ENCODE measurements at places on chromosomes 7 and 10.

- DNase-seq = no peak
These were observed 59.9 kb upstream of the AQP1 start for GRCh38 chr7:30851651-30852307.

GRCh38 chr10:105969884-105970377 is 1194.6 kb downstream of the SORCS1 start:
- no peak for DNase-seq

- no peak for DNase-seq
These were observed 18.1 kb downstream of the SHH start for GRCh38 chr7:155794196-155794595.

DNA sequence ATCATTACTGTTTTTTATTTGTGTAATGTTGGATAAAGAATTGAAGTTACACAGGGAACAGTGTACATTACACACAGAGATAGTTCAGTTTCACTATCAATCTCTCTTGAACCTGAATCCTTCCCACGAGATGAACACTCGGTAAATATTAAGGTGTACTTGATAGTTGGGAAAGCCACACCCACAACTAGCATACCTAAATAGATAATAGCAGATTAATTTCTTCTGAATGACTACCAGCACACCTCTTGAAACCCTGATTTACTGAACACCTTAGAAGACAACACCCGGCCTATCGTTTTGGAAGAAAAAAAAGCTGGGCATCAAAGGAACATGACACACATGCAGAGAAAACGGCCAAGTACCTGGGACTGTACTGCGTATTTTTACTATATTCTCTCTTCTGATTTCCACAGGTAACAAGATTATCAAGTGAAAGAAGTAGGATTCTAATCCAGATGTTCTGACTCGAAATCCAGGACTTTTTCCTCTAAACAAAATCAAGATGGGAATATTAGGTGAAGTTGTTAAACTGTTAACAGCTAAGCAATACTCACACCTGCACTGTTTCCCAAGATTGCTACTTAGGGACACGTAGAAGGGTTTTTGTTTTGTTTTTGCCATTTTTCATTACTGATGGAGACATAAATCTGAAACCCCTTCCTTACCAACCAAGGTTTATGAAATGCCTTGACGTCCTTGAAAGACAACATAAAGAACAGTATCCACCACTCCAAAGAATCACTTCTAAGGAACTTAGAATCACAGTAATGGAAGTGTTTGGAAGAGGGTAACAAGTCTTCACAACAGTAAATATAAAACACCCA is 1.0 kb downstream of the CCDC186 start:
- peak; percentile 55 for DNase-seq

- DNase-seq = no peak
These were observed 18.2 kb downstream of the CCDC6 start for GRCh38 chr10:59887972-59888640.

DNA sequence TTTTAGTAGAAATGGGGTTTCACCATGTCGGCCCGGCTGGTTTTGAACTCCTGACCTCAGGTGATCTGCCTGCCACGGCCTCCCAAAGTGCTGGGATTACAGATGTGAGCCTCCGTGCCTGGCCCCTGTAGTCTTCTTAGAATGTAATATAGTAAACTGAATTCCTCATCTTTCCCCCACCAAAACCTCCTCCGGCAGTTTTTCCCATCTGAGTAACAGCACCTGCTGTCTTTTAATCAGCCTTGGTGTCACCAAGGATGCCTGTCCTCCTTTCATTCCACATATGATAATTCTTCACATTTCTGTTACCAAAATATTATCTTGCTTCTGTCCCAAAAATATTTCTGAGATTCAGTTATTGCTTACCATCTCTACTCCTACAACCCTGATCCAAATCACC is 80.2 kb downstream of the ZEB1 start:
- DNase-seq = no peak

- no peak for DNase-seq
These were observed 85.9 kb upstream of the TRIM24 start for GRCh38 chr7:138374119-138374693.

DNA sequence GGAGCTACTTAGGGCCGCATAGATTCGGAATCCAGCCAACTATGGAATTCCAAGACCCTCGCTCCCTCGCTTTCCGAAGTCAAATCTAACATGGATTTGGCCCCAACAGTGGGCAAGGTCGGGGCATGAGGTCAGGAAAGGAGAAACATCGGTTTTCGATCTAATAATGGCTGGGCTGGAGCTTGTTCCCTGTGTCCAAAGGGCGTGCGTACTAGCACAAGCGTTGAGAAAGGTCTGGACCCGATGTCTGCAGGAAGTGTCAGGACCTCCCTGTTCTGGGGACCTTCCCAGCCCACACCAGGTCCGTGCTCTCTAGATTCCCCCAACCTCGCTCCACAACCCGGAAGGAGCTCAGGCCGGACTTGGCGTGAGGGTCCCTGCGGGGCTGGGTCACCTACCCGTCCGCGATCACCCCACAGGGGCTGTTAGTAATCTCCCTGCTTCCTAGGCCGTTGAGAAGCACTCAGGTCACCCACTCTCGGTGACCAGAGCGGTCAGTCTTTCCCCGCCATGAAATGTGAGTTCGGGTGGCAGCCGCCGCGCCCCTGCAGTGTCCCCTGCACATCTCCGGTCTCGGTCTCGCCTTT is 4.8 kb downstream of the FEZF1 start:
- DNase-seq = no peak

DNA sequence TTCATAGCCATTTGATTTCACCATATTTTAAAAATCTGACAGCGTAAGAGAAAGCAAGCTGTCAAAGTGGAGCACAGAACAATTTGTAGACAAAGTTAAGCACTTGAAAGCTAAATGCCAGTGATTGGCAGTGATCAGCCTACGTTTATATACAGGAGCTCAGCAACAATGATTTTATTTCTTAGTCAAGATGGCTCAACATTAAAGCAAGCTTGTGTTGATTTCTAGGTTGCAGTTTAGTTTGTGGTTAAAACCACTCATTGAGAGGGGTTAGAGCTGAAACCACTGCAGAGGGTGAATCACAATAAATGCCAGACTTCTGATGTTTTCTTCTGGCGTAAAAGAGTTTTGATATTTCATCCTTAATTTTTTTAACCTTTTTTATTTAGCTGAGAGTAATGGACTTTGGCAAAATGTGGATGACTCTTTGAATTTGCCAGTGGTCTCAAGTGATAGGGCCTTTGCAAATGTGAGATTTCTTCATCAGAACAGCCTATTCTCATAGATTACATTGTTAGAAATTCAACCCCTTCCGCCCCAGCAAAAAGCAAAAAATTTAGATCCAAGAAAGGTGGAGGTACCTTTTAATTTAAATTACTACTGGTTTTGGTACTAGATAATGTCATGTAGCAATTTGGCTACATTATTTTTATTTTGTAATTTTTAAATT is 73.8 kb downstream of the SHOC2 start:
- no peak for DNase-seq

DNA sequence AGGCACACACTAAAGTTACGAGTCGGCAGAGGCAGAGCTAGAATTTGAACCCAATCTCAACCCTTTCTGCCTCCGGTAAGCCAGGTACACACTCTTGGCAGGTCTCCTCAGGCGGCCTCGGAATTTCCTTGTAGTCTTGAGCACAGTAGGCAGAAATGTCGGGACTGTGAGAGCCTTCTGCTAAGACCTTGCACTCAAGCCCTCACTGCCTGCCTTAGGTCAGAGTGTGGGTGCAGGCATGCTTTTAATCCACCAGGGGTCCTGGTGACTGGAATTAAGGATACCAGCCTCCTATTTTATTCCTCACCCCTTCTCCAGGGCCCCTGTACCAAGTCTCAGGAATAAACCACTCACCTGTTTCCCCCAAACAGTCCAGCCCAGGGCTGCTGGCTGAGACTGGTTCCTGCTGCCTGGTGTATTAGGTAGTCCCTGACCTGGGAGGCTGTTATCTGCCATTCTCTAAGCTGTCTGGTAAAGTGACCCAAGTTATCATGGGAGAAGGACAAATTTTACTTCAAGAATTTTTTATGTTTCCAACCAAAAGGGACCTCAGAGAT is 855 bp downstream of the ATP6V1F start:
- peak; percentile 60 for DNase-seq

DNA sequence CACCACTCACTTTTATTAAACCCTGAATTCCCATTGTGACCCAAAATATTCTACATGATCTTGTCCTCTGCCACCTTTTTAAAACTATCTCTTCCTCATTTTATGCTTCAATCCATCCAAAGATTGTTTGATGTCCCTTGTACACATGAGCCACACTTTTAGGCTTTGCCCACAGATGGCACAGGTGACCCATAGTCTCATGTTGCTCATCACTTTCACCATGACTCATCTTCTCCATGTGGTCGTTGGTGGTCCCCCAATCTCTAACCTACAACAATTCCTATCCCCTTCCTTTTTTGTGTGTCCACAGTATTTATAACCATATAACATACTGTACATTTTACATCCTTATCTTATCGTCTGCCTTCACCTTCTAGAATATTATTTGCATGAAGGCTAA is 271.5 kb upstream of the ZWINT start:
- DNase-seq = no peak

- DNase-seq = no peak
These were observed 5.5 kb upstream of the IMPDH1 start for GRCh38 chr7:128415217-128415785.

- DNase-seq = no peak
These were observed 130.2 kb downstream of the EGFR start for GRCh38 chr7:55149001-55149400.

GRCh38 chr7:55185941-55186609 is 167.3 kb downstream of the EGFR start:
- DNase-seq = no peak

DNA sequence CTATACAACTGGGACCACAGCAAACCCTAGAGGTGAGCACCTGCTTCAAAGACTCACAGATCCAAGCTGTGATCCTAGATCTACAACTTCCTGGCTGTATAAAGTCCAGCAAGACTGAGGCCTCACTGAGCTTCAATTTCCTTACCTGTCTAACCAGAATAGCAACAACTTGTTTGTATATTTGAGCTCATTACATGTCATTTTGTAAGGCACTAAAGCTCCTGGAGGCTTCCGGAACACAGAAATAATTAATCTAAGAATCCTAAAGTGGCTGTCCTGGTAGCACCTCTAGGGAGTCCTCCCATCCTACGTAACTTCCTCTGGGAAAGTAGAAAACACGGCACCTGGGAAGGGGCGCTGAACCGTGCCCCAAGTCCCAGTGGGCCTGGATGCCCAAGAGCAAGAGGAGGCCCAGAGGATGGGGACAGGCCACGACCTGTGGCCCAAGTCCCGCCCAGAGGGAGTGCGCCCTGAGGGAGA is 39.4 kb downstream of the HK1 start:
- DNase-seq = no peak

DNA sequence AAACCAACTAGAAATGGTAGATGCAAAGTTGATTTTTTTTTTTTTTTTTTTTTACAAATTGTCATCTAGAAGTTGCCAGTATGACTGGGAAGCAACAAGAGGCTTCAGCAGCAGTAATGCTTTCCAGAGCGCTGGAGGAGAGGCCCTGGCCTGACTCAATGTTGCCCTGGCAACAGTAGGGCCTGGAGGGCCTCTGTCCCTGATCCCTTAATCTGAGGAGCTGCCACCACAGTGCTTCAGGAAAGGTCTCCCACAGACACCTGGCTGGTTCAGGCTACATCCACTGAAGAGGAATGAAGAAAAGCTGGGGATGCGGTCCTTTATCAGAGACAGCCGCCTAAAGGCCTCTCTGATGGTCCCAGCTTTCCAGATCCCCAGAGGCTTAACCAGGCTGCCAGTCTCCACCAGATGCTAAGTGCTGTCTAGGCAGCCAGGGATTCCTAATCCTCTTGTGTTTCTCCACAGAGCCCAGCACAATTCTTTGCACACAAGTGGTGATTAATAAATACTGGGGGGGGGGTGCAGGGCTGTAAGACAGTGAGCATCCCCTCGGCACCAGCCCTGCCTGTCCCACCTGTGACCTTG is 33.7 kb downstream of the ZNF777 start:
- no peak for DNase-seq

DNA sequence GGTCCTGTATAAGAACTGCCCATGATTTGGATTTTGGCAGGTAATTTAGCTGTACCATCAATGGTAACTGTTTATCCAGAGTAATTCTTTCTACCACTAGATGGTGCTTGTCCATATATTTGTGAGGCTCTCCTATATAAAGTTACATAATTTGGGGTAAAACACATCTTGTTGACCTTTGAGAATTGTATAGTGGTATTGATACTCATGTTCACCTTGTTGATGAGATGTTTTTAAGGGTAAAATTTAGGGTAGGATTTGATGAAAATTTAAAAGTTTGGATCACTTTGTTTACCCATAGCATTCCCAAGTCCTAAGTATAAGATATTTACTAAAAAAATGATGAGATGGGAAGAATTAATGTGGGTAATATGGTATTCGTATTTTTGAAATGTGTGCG is 31.6 kb downstream of the ST7 start:
- DNase-seq = peak; percentile 77

- no peak for DNase-seq
These were observed 135.3 kb upstream of the VWC2 start for GRCh38 chr7:49638166-49638565.

GRCh38 chr10:121578965-121579364 is 19.3 kb downstream of the FGFR2 start:
- no peak for DNase-seq

DNA sequence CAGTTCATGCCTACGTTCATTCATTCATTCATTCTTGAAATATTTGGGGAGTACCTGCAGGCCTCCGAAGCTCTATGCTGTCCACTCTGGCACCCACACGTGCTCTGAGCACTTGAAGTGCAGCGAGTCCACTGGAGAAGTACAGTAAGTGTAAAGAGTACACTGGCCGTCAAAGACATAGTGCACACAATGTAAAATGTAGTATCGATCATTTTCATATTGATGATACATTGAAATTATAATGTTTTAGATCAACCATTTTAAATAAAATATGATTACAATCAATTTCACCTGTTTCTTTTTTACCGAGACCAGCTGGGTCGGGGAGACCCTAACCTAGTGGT is 37.0 kb upstream of the PURB start:
- no peak for DNase-seq

GRCh38 chr7:72538856-72539255 is 126.7 kb upstream of the CALN1 start:
- no peak for DNase-seq

- no peak for DNase-seq
These were observed 6.3 kb upstream of the OPN1SW start for GRCh38 chr7:128781851-128782250.

DNA sequence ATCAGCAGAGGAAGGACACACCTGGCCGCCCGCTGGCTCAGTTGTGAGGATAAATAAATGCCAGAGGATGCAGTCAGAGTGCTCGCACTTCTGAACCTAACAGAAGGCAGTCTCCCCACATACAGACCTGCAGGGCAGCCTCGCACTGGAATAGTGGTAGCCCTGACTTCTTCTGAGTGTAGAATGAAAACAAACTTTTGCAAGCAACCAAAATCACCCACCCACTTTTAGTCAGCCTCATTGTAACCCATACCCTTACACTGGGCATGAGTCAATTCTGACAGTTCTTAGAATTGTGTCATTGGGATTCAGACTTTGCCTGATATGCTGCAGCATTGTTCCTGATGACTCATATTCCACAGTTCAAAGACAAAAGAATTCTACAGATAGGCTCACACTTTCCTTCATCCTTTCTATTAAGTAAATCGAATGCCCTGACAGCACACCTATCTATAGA is 167.0 kb upstream of the CDK1 start:
- no peak for DNase-seq

GRCh38 chr7:55085511-55086412 is 66.9 kb downstream of the EGFR start:
- no peak for DNase-seq

GRCh38 chr10:112605063-112605462 is 158.0 kb downstream of the VTI1A start:
- no peak for DNase-seq

GRCh38 chr10:72794260-72794659 is 99.3 kb upstream of the OIT3 start:
- DNase-seq = peak; percentile 10
